ENCODE measurements at places on chromosomes 7 and 10.

DNA sequence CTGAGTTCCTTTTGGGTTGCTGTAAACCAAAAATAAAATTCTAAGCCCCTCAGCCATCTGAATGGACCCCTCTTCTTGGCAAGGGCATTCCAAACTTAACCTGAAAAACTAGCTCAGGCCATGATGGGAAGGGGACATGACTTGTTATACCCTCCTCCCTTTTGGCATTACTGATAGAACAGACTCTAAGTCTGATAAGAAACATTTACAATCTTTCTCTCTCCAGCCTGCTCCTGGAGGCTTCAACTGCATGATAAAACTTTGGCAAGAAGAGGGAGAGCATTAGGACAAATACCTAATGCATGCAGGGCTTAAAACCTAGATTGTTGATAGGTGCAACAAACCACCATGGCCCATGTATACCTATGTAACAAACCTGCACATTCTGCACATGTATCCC, 40.9 kb upstream of the ATOH7 start:
- no peak for DNase-seq

DNA sequence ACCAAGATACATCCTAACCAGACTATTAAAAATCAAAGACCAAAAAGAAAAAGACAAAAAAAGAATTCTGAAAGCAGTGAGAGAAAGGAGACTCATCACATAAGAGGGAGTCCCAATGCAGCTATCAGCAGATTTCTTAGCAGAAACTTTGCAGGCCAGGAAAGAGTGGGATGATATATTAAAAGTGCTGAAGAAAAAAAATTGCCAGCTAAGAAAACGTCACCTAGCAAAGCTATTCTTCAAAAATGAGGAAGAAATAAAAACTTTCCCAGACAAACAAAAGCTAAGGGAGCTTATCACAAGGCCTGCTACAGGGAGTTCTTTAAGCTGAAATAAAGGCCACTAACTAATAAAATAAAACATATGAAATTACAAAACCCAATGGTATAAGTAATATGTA, 40.5 kb upstream of the CDK6 start:
- DNase-seq, result no peak

GRCh38 chr7:129307592-129307991, 82.8 kb downstream of the AHCYL2 start:
- peak; percentile 92 for DNase-seq

GRCh38 chr7:18626717-18627116, 131.2 kb downstream of the HDAC9 start:
- DNase-seq, result no peak

GRCh38 chr10:4663162-4663992, 162.6 kb upstream of the AKR1E2 start:
- peak; percentile 99 for DNase-seq

DNA sequence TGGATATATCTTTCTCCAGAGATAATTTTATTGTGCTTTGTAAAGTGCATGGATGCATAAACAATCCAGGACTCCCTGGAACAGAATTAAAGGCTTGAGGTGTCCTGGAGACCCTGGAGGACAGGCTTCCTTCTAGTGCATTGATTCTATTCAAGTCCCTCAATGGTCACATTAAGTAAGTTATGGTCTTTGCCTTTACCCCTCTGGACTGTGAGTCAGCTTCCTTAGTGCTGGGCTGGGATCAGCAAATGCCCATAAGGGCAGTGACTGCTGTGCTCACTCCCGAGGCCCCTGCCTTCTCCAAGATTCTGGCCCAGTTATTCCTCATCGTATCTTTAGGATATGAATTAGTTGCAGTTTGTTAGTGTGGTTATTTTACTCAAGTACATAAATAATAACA, 178.7 kb upstream of the PRSS58 start:
- no peak for DNase-seq

GRCh38 chr7:151080067-151080521, 515 bp downstream of the FASTK start:
- peak; percentile 17 for DNase-seq

- DNase-seq, result peak; percentile 77
These were observed at the start of gene GSTK1 for GRCh38 chr7:143263266-143264195. GSTK1 (plus strand) TSS chr7:143263441; CDS start chr7:143263514, 73 bp downstream.

- peak; percentile 20 for DNase-seq
These were observed 151.3 kb upstream of the RSU1 start for GRCh38 chr10:16968416-16969041.

DNA sequence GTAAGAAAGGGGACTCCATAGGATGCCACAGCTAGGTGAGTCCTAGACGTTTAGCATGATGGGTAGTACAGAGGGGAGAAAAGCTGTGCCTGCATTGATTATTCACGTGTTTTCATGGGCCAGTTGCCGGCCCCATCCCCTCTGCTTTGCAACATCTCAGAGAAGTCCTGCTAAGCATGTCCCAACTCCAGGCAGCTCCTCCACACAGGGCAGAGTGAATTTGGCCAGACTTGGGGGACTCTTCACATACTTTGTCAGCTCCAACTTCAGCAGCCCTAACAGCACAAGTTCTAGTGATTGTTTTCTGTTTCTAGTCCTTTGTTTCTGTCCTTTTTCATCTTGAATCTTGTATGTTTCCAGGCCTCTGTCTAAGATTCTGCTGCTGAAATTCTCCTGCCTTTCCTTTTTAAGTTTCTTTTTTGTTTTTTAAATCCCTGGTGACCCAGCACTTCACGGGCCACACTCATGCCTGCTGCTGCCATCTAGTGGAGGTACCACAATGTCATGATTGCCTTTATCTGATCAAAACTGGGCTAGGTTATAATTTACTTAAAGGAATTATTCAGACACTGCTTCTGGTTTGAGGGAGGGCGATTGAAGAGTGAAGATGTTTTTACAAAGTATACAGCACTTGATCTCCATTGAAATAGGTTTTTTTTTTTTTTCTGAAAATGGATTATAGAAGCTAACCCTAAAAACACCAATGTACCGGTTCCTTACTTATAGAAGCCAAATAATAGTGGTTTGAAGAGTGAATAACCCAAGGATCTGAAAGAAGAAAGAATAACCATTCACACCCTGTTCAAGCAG, 276.9 kb downstream of the CSTF2T start:
- peak; percentile 60 for DNase-seq

GRCh38 chr10:69632516-69633199, 2.6 kb downstream of the FAM241B start:
- DNase-seq, result no peak

- no peak for DNase-seq
These were observed 52.9 kb upstream of the HBP1 start for GRCh38 chr7:107115762-107116540.

DNA sequence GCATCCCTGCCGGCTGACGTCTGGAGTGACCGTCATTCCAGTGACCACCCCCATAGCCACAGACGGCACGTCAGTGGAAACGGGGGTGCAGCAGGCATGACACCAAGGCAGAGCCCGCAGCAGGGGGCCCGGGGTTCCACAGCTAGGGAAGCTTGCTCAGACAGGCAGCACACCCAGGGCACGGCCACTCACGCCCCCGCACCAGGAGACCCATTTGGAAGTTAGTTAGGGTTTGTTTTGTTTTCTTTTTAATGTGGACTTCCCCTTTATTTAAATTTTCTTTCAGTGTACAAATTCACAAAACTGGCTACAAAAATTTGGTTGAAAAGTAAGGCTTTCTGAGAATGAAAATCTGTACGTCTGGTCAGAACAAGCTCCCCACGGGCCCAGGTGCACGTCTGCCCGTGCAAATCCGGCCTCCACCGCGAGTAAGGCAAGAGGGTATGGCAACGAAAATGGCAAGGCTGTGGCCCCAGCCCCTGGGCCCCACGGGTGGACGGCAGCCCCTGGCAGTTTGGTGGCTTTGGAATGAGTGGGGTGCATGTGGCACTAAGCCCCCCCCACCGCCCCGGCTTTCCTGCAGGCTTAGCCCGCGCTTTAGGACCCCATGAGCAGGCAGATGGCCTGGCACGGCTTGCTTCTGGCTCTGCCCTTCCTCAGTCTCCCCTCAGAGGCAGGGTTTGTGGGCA, 124.2 kb downstream of the FAM53B start:
- no peak for DNase-seq

DNA sequence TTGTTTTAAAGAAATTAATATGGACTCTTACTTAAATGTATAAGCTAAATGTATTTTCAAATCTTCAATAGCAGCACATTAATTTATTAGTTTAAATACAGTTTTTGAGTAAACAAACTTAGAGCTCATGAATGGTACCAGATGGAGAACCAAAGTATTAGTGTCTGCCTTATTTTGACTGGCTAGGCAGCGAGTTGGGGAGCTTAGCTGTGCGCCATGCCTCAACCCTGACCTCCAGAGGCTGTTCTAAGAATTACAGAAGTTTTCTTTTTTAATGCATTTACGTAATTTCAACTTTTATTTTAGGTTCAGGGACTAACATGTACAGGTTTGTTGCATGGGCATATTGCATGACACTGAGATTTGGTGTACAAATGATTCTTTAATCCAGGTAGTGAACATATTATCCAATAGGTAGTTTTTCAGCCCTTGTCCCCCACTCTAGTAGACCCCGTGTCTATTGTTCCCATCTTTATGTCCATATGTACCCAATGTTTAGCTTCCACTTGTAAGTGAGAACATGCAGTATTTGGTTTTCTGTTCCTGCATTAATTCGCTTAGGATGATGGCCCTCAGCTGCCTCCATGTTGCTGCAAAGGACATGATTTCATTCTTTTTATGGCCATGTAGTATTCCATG, 166.8 kb downstream of the IQUB start:
- peak; percentile 60 for DNase-seq

DNA sequence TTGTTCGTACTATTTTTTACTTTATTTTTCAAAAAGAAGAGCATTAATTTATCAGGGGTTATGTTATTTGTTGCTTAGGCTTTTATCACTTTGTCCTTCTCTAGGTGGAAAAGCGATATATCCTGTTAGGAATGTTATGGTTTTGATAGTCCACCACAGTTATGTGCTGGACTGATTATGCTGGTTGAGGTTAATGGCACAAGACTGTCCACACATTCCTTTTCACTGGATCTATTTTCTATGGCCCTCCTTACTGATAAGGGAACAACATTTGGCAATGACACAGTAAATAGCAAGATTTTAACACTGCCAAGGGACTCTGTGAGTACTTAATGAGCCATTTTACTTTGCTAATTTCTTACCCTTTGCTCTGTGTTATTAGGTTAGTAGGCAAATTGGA, 1212.3 kb downstream of the NXPH1 start:
- no peak for DNase-seq

- DNase-seq, result peak; percentile 77
These were observed 672.3 kb downstream of the TNS3 start for GRCh38 chr7:46909601-46910051.

DNA sequence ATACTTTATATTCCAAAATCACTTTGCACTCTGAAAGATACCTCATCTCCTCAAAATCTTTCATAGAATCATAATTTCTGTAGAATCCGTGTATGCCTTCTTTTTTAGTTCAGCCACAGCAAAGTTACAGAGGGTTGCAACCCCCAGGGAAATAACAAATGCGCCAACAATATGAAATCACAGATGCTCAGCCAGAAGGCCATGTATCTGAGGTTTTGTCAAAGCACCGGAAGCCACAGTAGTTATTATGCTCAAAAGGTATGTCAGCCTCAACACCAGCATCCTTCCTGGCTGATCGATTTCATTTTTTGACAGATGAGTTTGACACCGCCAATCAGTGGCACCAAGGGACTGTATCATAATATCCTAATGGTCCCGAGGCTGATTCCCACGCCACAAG, 204.1 kb downstream of the KCNMA1 start:
- DNase-seq, result no peak

Measured in MCF 10A (cell line).